Astrocyte (in vitro differentiated cells and primary cell): ENCODE measurements at places on chromosomes 13 and 19. TPM values are rescaled to one million over a fixed set of nuclear protein-coding genes. Genes with fewer than 3 reads are reported as not detected.
A peak's percentile ranks its signal among the peaks of the same experiment; 100 is the strongest.

GRCh38 chr19:11505504-11506100 is at the start of gene ZNF653:
Gene ZNF653, minus strand, starts transcription at chr19:11505839. Its CDS starts 53 bp downstream, at chr19:11505786.
- DNase-seq = peak; percentile 73

DNA sequence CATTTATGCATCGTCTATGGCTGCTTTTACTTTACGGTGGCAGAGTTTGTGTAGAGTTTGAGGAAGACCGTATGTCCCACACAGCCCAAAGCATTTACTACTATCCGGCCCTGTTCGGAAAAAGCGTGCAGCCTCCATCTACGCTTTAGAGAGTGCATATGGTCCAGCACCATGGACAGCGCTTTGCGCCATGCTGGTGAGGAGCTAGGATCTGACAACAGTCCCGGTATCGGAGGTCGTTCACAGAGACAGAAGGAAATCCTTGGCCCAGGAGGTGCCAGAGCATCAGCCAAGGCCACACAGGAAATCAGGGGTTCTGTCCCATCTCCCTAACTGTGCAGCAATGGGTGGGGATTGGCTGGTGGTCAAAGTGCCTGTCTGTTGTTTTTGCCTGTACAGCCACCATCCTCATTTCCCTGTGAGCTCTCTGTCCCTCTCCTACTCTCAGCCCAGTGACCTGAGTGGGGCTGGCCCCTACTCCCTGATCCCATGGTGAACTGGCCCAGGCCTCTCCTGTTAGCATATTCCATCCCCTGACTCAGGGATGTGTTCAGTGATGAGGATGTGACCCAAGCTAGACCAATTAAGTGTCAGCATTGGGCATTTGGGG is 16.2 kb upstream of the PRODH2 start:
- peak; percentile 45 for DNase-seq

- DNase-seq = no peak
These were observed 29.0 kb downstream of the TNFSF11 start for GRCh38 chr13:42602906-42603305.

Gene SIGLEC8
- total RNA-seq = not detected in 2 replicates

DNA sequence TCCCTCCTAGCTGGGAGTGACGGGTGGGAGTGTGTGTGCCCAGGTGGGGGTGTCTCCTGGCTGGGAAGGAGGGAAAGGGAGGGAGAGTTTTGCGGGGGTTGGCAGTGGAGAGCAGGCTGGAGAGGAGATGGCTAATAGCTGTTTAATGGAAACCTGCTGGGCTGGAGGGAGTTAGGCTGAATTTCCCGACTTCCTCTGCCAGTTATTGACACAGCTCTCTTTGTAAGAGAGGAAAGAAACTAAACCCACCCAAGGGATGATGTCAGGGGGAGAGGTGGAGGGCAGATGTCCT is 10.2 kb upstream of the ILF3 start:
- no peak for DNase-seq

DNA sequence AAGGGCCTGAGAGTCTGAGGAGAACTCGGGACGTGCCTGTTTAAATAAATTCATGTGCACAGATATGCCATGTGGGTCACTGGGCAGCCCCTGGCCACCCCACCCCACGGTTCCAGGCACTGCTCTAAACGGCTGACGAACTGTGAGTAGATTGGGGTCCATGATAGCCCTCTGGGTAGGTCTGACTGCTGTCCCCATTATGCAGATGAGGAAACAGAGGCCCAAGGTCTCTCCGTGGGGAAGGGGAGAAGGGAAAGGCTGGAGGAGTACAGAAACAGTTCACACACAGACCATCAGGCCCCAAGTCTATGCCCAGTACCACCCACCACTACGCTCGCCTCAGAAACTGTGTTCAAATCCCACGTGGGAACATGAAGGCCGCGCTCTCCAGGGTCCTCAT is 14.1 kb downstream of the ZNF787 start:
- DNase-seq = no peak

Gene CGB1
- 2.3 TPM in 1 of 2 replicates, not detected in the other for total RNA-seq

Gene DLEU7
- 0.43 and 0.57 TPM in 2 replicates for total RNA-seq

Gene NANOS3
- total RNA-seq = 1.1 and 2.9 TPM in 2 replicates

Gene C13orf46
- total RNA-seq = 3.0 and 5.0 TPM in 2 replicates

Gene ZNF492
- total RNA-seq = not detected in 2 replicates

GRCh38 chr13:62875118-62875640 is 1459.5 kb upstream of the PCDH20 start:
- no peak for DNase-seq

- DNase-seq = peak; percentile 38
These were observed 293.9 kb upstream of the HTR2A start for GRCh38 chr13:47190696-47191305.

Gene SACS
- 78.8 and 79.4 TPM in 2 replicates for total RNA-seq

Gene SHD
- total RNA-seq = 0.62 and 0.79 TPM in 2 replicates

GRCh38 chr19:32018014-32018413 is 327.4 kb upstream of the ZNF507 start:
- peak; percentile 84 for DNase-seq

DNA sequence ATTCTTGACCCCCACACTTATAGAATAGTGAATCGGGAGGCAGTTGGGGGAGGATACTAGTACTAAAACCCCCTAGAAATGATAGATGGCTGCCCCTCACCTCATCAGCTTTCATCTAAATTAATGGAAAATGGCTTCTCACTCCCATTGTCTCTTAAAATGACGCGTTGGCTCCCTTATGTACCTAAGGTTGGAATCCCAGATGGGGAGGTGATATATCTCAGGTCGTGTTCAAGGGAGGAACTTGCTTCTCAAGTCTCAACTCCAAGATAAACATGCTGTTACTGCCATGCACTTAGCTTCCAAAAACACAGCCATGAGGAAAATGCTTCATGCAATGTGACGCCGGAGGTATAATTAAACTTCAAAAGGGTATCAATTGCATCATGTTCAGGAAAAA is 18.8 kb upstream of the UBE2L5 start:
- no peak for DNase-seq

DNA sequence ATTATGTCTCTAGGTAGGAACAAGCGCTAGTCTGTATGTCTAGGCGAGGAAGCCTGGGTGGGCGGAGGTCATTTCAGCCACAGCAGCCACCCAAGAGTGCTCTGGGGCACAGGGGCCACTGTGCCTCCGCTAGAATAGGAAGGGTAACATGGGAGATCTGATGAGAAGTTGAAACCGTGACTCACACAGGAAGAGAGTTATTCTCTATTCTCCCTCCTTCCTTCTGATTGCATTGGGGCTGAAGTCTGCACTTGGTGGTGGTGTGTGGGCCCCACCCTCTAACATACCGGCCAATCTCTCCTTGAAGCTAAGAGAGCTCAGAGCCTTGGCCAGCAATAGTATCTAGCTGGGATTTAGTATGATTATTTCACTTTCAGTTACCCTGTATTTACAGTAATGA is 20.3 kb upstream of the GGACT start:
- DNase-seq = peak; percentile 30

DNA sequence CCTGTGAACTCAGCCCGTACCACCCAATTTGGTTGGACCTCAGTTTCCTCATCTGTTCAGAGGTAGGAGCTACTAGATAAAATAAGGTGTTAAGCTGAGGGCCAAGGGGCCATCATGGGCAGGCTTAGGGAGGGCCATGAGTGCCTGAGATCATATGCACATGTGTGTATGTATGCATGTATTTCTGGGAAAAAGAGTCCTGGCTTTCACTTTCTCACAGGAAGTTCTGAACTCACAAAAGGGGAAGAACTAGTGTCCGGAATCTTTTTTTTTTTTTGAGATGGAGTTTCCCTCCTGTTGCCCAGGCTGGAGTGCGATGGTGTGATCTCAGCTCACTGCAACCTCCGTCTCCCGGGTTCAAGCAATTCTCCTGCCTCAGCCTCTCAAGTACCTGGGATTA is 18.9 kb downstream of the TGFB1 start:
- no peak for DNase-seq

GRCh38 chr19:9586764-9587163 is 2.5 kb upstream of the ZNF121 start:
- DNase-seq = peak; percentile 38

DNA sequence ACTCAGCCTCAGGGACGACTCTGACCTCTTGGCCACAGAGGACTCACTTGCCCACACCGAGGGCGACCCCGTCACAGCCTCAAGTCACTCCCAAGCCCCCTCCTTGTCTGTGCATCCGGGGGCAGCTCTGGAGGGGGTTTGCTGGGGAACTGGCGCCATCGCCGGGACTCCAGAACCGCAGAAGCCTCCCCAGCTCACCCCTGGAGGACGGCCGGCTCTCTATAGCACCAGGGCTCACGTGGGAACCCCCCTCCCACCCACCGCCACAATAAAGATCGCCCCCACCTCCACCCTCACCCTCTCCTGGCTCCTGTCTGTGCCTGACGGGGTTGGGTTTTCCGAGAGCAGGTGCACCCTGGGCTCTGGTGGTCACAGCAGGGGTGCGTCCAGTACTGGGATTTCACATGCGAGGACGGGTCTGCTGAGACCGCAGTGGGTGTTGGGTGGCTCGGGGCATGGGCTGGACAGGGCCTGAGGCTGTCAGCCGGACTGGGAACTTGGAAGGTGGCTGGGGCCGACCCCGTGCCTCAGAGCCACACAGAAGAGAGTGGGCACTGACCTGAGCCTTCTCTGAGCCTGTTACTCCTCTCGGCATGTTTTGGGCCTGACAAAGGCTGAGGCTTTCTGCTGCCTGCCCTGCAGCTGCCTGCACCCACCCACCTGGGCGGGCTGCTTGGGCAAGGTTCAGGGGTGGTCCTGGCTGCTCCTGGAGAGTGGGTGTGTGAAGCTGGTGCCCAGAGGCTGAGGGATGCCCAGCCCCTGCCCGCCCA is 6.3 kb upstream of the HCN2 start:
- DNase-seq = no peak

DNA sequence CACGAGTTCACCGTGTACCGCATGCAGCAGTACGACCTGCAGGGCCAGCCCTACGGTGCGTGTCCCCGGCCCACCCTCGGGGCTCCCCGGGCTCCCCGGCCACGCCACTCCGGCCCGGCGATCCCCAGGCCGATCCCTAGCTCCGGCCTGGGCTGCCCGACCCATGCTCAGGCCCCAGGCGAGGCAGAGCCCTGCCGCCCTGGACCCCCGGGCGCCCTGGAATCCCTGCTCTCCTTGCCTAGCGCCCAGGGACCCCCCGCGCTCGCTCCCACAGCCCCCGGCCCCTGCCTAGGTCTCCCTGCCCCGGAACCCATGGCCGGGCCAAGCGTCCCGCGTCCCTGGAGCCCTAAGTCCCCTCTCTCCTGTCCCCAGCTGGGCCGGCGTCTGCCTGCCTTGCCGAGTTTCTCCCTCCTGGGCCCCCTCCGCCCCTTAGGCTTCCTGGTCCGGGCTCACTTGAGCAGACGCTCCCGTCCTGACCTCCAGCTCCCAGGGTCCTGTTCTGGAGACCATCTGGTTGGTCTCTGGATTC is 494 bp downstream of the NCLN start:
- DNase-seq = peak; percentile 12

Gene SPC24
- 2.0 and 3.2 TPM in 2 replicates for total RNA-seq

- DNase-seq = peak; percentile 14
These were observed 102.1 kb upstream of the FNDC3A start for GRCh38 chr13:48873587-48873986.

DNA sequence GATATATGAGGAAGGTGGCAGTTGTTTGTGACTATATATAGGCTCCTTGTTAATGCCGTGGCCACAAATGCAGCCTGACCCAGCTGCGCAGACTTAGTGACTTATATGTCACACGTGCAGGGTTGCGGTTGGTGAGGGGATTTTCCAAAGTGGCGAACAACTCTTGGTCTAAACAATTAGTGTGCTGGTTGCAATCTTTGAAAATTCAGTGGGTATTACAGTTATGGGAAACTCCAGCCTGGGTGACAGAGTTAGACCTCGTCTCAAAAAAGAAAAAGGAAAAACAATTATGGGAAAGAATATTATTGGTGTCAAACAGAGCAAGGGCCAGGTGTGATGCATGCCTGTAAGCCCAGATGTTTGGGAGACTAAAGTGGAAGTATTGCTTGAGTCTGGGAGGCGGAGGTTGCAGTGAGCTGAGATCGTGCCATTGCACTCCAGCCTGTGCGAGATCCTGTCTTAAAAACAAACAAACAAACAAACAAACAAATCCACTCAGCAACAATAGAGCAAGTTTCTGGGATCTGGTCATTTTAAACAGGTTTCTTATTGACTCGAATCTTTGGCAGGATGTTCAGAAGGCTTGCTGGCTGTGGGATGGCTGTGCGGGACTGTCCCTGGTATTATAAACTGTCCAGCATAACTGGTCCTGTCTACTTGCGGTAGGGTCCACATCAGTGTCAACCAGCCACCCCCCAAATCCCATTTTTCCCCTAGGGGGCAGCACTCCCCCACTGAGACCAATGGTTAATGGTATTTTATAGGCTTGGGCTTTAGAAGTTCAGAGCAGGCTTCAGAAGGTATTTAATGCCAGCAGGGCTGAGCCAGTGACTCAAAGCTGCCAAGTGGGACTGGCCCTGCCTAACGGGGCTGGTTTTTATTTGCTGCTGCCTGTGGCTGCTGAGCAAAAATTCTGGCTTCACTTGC is 15.4 kb downstream of the RELB start:
- DNase-seq = peak; percentile 55
